ENCODE measurements at places on chromosomes 4 and X.

DNA sequence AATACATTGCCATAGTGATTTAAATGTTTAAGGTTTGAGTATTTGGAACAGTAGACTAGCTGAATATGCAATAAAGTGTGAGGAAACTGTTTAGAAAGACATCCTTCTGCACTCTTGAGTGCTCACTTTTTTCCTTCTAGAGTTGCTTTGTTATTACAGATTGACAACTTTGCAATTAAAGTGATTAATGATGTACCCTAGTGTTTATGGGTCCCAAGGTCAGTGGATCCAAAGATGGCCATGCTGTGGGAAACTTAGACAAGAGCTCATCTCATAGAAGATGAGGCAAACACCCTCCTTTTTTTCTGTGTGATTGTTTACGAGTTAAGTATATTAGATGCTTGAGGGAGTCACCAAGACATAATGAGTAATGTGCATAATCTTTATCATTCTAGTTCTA, 118.8 kb downstream of the PDLIM5 start:
- peak; percentile 31 for DNase-seq

DNA sequence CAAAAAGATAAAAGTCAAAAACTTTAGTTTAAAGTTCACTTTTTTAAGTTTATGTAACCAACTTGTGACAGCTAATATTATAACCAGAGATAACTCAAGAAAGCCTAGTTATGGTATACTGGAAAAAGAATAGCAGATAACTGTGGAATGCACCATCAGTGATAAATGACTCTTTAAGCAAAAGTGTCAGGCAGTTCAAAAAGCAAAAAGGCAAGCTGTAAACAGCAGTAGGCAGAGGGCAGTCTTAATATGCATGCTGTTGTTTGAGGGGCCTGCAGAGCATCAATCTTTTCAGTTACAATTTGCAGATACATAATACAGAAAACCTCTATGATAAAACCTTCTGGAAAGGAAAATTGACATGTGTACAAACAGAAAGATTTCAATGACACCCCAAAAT, 81.8 kb upstream of the JADE1 start:
- DNase-seq: no peak

- DNase-seq: peak; percentile 65
These were observed 62.8 kb downstream of the PPP3CA start for GRCh38 chr4:101284546-101284945.

DNA sequence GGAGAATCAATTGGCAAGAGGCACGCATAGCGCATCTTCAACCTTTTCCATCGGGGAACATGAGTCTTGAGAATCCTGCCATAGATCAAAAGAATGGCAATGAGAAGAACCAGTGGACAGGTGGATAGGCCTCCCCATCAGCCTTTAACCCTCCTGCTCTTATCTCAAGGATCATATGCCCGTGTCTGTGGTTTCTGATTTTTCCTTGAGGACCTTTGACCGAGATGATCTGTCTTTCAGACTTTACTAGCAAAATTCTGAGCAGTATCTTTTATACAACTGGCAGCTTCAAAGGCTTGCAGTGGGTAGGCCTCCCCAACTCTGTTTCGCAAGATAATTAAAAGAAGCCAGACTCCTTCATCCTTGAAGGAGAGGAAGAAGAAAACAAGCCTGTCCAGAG, 174.4 kb downstream of the REPS2 start:
- no peak for DNase-seq

GRCh38 chrX:152061557-152061956, 76.8 kb downstream of the MAGEA10 start:
- DNase-seq: no peak

DNA sequence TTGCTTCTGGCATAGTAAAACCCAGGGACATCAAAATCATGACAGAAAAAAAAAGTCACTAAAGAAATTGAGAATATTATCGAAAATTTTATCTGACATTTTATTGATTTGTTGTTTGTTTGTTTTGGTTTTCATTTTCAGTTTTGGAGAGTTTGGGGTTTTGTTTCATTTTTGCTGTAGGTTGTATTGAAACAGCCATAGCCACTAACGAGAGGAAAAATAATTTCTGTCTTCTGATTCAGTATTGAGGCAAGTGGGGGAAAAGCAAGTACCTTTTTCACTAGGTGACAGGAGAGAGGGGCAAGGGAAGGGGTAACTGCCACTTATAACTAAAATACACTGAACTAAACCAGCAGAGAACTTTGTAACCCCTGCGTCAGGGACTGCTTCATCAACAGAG, 392.8 kb upstream of the NDST3 start:
- no peak for DNase-seq

- no peak for DNase-seq
These were observed 497.1 kb upstream of the TENM3 start for GRCh38 chr4:181745933-181746625.

DNA sequence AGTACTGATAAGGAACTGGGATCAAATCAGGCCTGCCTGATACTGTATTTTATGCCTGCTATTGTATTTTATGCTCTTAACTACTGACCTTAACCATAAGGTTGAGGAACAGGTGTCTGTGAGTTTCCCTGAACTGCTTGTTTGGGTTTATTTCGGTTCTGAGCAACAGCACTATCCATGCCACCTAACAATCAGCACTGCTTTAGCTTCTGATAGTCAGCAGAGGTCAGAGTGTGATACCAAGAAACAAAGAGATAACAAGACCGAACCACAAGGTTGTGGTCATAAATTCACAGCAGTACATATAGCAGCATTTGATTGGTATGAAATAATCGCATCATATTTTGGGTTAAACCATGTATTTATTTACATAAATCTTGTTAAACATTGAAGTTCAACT, 362.2 kb downstream of the FGF13 start:
- no peak for DNase-seq

GRCh38 chrX:40152741-40153344, 55.1 kb upstream of the BCOR start:
- DNase-seq: no peak

DNA sequence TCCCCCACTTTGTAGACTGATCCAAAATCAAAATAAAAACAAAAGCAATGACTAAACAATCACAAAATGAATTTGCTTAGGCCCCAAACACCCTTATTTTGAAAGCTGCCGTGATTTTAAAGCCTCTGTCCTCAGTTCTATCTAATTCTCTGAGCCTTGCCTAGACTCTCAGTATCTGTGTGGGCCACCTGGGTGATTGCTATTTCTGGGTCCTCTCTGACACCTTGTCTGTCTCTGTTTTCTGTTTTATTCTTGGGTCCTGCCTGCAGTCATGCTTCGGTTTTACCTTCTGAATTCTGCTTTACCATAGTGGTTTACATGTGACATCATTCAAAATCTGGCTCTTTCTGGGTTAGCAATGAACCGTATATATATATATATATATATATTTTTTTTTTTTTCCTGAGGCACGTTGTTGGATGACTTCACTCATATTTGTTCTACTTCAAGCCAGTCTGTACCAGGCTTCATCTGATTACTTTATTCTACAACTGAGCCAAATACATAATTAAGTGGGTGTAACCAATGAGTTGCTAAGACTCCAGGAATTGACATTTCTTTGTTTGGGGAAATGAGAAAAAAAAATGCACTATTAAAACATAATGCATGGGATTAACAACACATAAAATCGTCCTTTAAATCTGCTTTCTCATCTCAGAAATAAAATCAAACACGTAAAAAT, 710.7 kb upstream of the SLIT2 start:
- no peak for DNase-seq

DNA sequence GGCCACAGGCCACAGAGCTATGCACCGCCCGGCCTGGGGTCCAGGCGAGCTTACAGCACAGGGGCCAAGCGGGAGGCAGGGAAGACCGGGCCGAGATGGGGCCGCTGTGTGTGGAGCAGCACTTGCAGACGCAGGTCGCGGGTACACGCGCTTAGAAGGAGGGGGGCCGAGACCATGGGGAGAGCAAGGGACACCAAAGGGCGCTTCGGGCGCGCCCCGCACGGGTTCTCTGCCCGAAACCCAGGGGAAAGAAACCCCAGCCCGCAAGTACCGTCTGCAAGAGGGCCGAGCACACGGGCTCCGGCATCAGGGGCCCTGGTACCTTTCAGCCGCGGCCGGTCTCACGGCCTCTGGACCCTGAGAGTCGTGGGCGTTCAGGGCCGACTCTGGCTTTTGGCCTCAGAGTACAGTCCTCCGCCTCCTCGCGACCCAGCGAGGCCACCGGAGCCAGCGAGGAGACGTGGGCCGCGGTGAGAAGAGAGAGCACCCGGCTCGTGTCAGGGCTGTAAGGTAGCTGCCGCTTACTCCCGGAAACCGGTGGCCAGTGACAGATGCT, 342 bp downstream of the EOLA2 start:
- no peak for DNase-seq

DNA sequence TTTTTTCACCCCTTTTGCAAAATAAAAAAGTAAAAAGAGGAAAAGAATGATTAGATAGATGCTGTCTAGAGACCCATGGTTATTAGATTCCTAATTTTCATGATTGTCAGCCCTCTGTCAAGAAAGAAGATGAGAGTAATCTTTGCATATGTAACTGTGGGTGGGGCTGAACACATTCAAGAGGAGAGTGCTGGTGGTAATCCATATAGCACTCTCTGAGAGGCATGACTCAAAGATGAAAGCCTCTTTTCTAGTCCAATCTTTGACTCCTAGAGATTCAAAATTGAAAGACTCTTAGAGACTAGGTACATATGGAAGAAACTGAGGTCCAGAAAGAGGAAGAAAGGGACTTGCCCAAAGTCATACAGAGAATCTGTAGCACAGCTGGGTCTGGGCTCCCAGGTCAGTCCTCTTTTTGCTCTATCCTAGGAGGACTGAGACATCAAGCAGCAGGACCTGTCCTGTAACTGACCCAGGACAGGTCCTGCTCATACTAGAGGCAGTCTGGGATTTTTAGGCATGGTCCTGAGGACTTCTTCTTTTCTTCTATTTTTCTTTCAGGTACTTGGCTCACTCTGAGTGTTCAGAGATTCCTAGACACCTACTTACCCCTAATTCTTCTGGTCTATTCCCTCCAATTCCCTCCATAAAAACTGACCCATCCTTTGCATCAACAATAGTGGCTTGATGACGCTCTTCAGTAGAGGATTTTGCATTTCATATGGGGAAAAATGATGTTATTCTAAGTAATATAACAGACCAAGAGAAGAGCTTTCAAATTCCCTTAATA, 23.8 kb downstream of the VSIG4 start:
- no peak for DNase-seq

GRCh38 chr4:111360906-111361305, 738.0 kb upstream of the PITX2 start:
- no peak for DNase-seq

DNA sequence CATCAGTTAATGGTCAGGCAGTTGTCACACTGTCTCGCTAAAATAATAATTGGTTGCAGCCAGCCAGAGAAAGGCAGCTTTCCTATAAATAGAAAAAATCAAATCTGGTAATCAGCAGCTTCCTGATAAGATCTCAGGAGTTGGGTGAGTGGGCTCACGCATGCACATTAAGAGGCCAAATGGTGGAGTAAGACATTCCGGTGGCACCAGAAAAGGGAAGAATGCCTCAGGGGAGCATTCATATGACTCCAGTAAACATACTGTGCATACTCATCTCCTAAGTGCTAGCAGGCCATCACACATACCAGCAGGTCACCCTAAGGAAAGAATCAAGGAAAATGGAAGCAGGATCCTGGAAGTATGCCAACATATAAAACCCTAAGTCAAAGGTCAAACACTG, 40.1 kb downstream of the UGT2B15 start:
- DNase-seq: peak; percentile 59

- no peak for DNase-seq
These were observed 41.7 kb downstream of the FGFRL1 start for GRCh38 chr4:1053080-1053661.

DNA sequence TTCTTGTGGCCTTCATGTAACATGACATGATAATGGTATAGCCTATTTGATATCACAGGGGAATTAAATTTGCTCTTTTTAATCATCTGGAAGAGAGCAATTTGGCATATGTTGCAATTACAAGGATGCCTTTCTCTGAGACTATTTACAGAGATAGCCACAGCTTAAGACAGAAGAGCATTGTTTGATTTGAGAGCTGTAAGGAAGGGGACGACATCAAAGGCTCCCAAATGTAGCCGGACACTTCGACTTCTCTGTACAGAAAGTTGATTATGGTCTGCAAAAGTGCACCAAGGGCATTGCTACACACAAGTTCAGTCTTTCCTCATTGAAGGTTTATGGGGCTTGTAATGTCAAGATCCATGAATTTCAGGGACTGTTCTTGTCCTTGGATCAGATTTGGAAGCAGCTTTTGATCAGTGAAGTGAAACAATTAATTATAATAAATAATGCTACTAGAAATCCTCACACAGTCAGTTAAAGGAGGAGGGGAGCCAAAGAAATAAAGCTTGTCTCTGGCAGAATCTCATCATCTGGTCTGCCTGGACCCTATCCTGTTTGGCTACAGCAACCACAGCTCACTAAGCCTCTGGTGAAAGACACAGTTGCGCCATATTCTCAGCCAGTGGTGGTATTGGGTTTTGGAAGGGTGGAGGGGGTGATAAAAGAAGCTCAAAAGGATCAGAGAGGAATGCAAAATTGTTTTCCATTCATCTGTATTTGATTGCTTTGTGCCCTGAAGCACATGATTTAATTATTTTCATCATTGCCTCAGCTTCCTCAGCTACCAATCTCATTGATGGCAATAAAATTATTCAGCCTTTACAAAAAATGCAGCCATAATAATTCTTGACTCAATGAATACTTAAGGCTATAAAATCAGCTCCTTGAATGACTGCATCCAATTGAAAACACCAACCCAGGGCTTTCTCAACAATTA, 654.3 kb upstream of the LCORL start:
- peak; percentile 69 for DNase-seq

- DNase-seq: no peak
These were observed 78.3 kb upstream of the EGFL6 start for GRCh38 chrX:13491061-13491460.

DNA sequence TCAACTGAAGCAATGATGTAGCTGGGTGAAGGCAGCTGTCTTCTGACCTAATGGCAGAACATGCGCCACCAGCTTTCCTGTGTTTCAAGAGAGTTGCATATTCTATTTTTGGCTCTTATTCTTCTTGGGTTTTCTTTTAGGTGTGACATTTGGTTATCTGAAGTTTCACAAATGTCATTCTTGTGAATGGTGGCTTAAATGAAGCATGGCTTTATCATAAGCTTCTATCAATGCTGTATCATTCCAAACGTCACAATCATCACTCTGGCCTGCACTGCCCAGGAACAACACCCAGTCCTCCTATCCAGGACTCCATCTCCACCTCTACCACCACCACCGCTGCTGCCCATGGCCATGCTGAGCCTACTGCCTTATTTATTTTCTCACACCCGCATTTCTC, 69.7 kb upstream of the WWC2 start:
- DNase-seq: no peak

DNA sequence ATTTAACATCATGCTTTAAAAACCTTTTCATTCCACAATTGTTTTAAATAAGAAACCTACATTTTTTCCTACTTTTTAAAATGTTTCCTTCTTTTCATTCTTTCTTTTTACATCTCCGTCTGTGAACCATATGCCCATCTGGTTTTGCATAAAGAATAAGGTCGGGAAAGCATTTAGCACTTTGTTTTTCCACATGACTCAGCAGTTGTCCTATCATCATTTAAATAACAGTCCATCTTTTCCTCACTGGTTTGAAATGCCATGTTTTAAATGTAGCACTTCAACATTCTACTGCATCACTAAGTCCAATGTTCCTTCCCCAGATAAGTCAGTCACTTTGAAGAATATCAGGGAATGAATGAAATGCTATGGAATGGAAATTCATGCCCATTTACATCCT, 128.4 kb downstream of the SH3RF1 start:
- no peak for DNase-seq

All from renal cortical epithelial cell (primary cell).